NCI-H460 (cell line): ENCODE measurements at places on chromosomes 6 and 20.

DNA sequence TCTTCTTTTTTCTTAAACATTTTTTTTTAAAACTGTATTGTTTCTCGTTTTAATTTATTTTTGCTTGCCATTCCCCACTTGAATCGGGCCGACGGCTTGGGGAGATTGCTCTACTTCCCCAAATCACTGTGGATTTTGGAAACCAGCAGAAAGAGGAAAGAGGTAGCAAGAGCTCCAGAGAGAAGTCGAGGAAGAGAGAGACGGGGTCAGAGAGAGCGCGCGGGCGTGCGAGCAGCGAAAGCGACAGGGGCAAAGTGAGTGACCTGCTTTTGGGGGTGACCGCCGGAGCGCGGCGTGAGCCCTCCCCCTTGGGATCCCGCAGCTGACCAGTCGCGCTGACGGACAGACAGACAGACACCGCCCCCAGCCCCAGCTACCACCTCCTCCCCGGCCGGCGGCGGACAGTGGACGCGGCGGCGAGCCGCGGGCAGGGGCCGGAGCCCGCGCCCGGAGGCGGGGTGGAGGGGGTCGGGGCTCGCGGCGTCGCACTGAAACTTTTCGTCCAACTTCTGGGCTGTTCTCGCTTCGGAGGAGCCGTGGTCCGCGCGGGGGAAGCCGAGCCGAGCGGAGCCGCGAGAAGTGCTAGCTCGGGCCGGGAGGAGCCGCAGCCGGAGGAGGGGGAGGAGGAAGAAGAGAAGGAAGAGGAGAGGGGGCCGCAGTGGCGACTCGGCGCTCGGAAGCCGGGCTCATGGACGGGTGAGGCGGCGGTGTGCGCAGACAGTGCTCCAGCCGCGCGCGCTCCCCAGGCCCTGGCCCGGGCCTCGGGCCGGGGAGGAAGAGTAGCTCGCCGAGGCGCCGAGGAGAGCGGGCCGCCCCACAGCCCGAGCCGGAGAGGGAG is 580 bp downstream of the VEGFA start:
- DNase-seq: peak; percentile 68

- DNase-seq: no peak
Observed at GRCh38 chr6:5338177-5338960, 77.1 kb downstream of the FARS2 start.

DNA sequence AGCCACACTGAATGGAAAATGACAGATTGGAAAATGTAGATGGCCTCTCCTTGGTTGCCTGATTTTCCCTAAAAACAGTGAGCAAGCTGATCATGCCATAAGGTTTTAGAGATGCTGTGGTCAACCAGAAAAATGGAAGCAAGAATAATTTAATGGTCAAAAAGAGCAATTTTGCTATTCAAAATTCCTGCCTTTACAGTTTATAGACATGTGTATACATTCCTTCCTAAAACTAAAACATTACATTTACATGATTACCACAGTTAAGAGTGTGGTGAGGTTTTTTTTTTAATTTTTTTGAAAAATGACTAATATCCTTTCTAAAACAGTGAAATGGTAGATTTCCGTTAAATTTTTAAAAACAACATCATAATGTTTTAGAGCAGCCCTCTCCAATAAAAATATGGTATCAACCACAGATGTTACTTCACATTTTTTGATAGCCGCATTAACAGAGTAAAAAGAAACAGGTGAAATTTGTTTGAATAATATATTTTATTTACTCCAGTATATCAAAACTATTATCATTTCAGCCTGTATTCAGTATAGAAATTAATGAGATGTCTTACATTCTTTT is 407.0 kb upstream of the SOX4 start:
- no peak for DNase-seq

- DNase-seq: no peak
Observed at GRCh38 chr6:40183902-40184301, 249.6 kb upstream of the MOCS1 start.

- no peak for DNase-seq
Observed at GRCh38 chr6:161407115-161407514, 133.3 kb upstream of the AGPAT4 start.

- DNase-seq: peak; percentile 25
Observed at GRCh38 chr6:148134592-148134991, 208.0 kb upstream of the SASH1 start.

GRCh38 chr20:62618611-62619529 is 23.4 kb upstream of the SLCO4A1 start:
- no peak for DNase-seq

DNA sequence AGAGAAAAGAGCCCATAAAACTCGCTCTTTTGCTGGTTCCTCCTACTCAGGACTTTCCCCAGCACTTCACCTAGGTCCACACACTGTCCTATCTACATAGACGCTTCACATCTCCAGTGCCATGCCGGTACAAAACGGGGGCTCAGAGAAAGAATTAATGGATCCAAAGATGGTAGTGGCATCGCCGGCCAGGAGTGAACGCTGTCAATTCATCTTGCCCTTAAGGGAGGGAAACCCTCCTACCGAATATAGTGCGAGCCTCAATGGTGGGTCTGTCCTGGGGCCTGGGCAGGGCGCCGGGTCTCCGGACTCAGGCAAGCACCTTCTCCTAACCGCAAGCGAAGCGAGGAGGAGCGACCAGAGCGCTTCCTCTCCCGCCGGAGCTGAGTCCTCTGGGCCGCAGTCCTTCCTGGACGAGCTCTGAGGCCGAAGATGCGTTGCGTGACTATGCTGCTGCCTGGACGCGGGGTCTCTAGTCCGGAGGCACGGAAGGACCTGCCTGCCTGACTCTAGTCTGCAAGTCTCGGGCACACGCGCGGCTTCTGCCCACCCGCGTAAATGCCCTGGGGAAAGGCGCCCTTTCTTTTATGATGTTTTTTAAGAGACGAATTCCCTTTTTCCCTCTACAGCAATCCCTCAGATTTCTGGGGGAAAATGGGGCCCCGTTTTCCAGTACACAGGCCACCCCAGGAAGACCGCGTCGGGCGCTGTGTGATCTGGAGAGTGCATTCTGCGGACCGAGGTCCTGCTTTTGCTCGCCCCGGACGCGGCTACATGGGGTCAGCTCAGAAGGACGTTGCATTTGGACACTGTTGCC is 100.1 kb upstream of the PRDM1 start:
- no peak for DNase-seq

DNA sequence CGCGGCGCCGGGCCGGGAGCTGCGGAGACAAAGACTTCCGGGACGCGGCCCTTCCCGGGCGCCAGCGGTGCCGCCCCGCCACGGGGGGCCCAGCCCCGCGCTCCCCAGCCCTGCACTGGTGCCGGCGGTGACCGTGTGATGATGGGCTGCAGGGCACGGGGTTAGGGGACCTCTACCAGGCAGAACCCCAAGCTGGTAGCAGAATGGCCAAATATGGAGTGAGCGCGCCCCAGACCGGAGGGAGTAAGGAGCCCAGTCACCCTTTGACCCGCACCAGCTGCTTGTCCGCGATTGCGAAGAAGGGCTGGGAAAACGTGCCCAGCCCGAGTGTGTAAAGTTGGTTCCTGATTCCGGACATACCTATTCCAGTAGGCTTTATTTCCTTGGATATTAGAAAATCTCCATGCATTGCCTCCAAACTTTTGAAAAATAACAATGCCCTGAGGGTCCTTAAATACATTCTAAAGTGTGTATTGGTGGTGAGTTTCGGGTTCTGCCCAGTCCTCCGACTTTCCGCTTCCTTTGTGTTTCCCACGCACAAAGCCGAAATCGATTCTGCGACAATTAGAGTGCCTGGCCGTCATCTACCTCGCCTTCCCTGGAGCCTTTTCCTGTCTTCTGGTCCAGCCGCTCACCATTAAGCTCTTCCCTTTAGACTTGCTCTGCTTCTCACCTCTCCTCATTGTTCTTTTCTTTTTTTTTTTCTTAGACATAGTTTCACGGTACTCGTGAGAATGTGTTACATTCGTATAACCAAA is 1.1 kb downstream of the ABRACL start:
- DNase-seq: no peak

DNA sequence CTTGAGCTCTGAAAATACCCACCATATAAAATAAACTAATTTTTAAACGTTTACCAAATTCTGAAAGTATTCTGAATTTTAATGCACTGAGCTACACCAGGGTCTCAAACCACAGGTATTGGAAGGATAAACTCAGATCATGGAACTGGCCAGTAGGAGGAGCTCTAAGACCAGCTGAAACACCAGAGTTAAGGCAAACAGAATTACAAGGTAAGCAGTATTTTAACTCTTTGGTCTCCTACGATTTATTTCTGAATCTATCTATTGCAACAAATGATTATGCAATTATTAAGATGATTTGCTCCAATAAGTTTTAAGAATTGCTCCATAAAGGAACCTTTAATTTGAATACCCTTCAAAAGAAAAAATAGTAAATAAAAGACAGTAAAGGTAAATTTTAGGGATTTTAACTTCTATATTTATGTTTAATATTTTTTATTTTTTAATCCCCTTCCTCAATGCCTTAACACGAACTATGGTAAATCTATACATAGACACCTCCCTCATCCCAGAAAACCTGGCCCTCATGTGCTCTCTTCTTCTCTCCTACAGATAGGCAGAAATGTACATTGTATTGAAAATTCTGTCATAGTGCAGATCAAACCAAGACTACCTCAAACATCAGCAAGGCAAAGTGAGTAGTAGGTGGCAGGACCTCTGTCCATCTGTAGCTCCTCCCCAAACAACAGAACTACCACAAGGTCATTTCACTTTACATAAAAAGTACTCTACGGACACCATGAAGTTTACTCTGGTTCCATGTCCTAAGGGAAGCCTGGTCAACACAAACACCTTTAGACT is 58.4 kb downstream of the SMLR1 start:
- peak; percentile 64 for DNase-seq

DNA sequence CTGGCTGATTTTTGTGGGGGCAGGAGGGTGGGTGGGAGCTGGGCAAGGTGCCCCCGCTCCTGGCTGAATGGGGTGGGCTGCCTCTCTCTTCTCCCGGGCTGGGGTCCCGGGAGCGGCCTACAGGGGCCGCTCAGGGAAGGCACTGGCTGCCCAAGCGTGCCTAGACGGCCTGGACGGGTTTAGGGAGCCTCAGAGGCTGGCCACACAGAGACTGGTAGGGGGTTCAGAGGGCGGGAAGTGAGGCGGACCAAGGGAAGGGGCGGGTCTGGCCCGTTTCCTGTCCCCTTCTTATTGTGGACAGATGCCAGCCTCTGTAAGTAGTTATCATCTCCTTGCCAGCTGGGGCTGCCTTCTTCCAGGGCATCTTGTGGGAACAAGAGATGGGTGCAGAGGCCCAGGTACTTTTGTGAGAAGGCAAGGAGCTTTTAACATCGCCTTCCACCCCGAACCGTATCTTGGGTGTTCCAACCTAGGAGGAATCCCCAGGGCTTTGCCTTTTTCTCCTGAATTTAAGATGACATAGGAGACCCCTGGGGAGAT is 437 bp downstream of the CD40 start:
- DNase-seq: no peak

GRCh38 chr20:49484180-49485140 is 2.0 kb upstream of the KCNB1 start:
- DNase-seq: peak; percentile 64

DNA sequence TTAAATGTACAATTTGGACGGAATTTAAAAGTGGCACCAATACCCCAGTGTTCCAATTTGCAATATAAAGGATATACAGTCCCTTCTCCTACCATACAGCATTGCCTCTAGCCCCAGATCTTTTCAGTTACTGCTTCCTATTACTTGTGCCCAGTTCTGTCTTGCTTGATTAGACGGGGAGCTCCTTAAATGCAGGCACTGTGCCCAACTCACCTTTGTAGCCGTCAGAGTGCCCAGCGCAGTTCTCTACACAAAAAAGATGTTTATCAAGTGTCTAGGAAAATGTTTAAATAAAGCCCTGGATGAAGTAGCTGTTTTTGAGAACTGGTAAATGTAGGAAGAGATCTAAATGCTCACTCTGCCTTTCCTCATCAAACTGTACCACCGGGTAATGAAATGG is 7.6 kb downstream of the TAP2 start:
- DNase-seq: no peak

DNA sequence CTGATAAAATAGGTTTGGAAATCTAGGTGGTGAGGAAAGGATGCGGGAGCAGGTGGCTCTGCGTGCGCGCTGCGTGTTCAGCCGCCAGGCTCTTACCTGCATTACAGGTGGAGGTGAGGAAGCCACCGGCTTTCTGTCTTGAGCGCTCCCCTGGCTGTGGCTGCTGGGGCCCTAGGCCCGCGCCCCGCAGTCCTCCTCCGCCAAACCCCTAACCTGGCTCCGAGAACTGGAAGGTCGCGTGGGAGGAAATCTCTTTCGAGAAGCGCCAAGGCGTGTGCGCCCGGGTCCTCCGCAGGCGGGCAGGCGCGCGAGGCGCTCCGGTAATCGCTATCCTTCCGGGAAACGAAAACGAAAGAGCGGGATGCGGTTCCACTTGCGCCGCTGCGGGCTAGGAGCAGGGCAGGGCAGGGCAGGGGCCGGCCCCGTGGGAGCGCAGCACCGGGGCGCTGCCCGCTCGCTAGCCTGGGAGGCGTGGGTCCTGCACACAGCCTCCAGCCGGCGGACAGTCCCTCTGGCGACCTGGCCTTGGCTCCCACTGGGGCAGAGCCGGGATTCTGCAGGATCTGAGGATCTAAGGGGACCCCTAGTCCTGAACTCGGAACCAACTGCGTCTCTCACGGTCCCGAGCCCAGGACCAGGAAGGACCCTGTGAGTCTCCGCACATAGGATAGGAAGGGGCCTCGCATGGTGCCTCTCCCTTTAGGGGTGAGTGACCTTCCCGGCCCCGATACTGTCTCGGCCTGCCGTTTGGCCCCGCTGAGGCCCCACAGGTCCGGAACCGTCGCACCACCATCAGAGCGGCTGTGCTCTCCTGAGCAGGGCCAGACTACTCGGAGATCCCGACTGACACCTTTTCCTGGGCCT is at the start of gene ETV7:
TSS of gene ETV7 (minus strand) at position 230 of the 864 bp plus-strand sequence. CDS start at position 102, 128 bp downstream.
- DNase-seq: peak; percentile 5

GRCh38 chr20:9919271-9920014 is 80.6 kb upstream of the PAK5 start:
- DNase-seq: no peak
